ENCODE measurements at places on chromosomes 13 and 19.

DNA sequence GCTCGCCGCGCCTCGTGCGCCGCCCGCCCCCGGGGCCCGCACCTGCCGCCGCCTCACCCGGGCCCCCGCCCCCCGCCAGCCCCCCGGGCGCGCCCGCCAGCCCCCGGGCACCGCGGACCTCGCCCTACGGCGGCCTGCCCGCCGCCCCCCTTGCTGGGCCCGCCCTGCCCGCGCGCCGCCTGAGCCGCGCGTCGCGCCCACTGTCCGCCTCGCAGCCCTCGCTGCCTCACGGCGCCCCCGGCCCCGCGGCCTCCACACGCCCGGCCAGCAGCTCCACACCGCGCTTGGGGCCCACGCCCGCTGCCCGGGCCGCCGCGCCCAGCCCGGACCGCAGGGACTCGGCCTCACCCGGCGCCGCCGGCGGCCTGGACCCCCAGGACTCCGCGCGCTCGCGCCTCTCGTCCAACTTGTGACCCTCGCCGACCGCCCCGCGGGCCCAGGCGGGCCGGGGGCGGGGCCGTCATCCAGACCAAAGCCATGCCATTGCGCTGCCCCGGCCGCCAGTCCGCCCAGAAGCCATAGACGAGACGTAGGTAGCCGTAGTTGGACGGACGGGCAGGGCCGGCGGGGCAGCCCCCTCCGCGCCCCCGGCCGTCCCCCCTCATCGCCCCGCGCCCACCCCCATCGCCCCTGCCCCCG lies 17.2 kb downstream of the POLRMT start:
- DNase-seq = no peak

DNA sequence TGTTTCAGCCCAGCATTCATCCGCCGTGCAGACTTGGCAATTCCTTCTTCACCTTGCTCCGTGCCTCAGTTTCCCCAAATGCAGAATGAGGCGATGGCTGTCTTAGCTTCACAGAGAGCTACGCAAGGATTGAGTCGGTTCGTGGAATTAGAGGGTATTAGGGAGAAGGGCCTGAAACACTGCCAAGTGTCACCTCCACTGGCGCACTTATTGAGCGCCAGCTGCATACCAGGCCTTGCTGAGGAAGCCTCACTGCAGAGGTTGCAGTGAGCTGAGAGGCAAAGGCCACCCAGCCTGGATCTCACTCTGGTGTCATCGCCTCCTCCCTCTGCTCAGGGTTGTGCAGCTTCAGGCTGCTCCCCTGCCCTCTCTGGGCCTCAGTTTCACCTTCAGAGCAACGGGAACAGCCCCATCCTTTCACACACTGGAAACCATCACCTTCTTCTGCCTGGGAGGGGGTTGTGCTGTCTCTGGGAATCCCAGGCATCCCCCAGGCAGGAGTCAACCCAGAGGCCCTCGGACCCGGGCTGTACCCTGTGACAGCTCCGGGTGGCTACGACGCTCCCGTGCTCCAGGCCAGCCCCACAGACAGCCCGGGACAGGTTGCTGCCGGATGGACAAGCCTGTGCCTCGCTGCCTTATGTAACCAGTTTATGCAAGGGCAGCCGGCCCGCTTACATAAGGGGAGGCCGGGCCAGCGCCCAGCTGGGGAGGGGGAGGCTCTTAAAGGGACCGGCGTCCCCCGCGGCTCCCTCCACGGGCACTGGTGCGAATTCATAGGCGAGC lies 31.9 kb downstream of the NFIC start:
- no peak for DNase-seq

DNA sequence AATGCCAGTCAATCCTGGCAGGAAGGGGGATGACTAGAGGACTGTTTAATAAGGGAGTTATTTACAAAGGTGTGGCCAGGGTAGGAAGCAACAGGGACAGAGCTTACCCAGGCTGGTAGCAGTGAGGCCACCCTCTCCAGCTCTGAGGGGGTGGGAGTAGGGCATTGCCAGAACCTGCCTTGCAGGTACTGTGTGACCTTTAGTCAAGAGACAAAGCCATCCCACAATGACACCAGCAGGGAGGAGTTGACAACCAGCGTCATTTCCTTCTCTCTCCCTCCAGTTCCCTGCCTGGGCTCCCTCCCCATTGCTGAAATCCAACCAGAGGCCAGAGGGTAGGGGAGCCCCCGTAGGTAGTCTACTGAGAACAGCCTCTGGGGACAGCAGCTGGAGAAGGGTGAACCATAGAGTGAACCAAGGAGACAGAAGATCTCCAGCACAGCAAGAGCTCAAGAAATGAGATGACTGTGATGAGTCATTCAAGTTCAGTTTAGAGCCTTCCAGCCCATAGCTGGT lies 33.3 kb upstream of the SPATA13 start:
- no peak for DNase-seq

GRCh38 chr19:2197270-2197669 lies 33.5 kb downstream of the DOT1L start:
- no peak for DNase-seq

DNA sequence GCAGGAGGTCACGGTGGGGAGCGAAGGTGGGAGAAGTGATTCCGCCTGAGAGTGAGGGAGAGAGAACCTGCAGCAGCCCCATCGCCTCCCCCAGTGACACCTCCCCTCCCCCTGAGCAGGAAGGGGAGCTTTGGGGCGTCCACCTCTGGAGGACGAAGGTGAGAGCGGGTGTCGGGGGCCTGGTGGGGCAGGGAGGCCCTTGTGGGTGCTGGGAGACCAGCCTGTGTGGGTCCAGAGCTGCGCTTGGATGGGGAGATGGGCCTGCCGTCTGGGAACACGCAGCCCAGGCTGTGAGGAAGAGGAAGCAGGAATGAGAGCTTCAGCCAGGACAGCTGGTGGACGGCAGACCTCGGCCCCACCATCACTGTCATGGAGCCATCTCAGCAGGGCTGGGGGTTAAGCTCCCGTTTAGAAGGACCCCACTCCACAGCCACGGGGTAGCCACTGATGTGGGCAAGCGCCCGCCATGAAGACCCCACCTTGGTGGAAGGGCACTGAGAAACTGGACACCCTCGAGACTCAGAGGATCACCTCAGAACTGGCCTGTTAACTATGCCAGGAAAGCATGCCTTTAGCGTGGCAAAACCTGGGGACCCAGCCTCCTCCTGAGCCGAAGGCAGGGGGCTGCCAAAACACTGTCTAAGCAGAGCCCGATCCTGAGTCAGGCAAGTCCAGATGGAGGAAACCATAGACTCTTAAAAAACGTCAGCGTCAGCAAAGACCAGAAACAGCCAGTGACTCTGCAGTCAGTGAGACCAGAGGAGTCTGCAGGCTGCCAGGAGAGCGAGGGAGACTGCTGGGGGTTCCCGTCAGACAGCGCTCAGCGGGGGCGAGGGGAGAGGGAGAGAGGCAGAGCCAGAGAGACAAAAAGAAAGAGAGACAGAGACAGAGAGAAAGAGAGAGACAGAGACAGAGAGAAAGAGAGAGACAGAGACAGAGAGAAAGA lies 6.4 kb upstream of the PROZ start:
- no peak for DNase-seq

- DNase-seq = no peak
Observed at GRCh38 chr13:86409466-86410241, 610.4 kb upstream of the SLITRK6 start.

DNA sequence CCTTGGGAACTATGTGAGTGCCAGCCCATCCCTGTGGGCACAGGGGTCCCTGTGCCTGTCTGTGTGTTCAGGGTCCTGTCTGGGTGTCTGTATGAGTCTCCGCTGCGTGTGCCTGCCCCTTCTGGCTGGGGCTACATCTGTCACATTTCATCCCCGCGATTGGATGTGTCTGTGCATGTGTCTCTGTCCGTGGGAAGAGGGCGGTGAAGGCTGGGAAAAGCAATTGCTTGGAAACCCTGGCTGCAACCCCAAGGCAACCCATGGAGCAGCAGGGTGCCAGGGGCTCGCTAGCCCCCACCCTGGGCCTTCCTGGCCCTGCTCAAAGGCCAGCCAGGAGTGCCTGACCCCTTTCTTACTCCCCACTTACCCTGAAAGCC lies 1.4 kb downstream of the MAG start:
- DNase-seq = no peak

DNA sequence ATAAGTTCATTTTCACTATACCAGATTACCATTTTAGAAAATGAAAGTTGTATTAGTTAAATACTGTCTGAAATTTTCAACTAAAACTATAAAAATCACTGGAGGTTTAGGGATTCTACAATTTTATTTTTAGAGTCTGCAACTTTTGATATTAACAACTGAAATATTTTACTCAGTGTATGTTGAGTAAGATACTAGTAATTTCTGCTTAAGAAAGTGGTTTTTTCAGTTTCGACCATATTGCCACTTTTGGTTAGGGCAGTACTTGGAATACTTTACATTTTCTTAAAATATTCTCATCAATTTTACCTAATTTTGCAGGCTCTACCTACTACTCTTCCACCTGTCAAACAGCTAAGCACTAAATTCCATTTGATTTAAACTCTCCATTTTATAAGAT lies 59.6 kb downstream of the KCNRG start:
- no peak for DNase-seq

DNA sequence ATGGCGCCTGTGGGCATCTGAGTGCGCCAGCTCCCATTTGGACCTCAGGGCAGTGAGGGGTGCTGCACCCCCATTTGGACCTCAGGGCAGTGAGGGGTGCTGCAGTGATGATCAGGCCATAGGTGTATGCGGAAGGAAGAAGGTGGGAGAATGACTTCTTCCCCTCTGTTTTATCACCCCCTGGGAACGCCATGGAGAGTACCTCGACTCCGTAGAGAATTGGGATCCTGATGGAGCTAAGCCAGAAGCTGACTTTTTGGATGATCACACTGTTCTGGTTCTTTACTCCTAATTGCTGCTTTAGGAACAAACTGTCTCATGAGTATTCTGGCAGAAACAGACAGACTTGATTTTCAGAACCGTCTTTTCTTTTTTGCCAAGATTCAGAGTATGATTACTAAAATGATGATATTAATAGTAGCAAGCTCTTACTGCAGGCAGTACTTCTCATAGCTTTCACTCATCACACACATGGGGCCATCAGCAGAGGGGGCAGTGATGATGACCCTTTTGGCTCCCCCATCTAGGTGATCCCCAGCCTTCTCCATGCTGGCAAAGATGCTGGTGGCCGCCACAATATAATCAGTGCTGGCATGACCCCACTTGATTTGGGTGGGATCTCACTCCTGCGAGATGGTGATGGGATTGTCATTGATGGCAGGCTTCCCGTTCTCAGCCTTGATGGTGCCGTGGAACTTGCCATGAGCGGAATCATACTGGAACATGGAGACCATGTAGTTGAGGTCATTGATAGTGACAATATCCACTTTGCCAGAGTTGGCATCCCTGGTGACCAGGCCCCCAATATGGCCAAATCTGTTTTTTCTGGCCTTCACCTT lies 10.3 kb upstream of the UBAC2 start:
- no peak for DNase-seq

DNA sequence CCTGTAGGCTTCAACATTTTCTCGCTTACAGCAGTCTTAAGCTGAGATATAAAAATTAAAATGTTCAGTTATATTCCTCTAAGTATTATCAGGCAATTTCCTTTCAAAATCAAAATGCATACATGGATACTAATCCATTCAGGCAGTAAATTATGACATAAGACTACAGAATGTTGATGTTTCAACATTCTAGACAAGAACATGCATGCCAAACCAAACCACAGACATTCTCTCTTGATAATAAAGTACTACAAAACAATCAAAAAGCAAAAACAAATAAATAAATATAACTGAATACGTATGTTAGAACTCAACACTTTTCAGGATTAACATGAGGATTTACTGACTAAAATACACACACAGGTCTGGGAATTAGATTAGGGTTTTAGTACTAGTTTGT lies 7.7 kb downstream of the DIS3 start:
- no peak for DNase-seq

DNA sequence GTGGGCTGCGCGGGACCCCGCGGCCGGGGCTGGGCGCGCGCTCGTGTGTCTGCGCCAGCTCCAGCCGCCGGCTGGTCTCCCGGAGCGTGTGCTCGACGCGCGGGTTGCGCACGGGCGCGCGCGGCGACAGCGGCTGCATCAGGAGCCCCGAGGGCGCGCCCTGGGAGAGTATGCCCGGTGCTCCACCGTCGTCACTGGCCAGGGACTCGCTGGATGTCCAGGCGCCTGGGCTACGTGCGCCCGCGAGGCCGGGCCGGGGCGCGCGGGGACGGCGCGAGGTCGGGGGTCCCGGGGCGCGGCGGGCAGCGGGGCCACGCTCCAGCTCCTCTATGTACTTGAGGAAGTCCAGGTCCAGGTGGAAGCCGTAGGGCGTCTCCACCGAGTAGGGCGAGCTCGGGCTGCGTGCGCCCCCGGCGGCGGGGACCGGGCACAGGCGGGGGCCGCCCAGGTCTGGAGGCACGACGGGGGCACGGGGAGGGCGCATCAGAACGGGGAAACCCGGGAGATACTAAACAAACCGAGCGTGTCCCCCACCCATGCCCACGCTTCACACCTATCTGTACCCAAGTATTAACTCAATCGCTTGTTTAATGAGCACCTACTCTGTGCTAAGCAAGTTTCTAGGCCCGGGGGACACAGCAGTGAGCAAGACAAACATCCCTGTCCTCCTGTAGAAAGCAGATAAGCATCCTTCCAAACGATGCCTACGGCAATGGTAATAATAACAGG lies 7.6 kb downstream of the KANK3 start:
- no peak for DNase-seq

DNA sequence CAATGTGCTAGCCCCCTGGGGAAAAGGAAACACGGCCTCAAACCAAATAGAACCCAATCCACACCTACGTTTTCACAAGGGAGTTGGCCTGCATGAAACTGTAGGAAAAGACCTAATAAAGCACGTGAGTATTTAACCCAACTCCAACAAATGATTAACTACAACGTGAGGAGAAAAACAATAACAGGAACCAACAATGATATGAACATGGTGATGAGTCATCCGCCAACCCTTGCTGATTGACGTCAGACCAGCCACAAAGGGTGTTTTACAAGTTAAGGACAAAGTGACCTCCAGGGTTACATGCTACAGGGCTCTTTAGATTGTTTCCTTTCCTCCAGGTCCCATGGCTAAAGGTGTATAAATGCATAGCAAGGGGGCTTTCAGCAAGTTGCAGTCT lies 460.5 kb downstream of the COG6 start:
- peak; percentile 87 for DNase-seq

- no peak for DNase-seq
Observed at GRCh38 chr19:16342002-16342715, 17.5 kb downstream of the KLF2 start.

DNA sequence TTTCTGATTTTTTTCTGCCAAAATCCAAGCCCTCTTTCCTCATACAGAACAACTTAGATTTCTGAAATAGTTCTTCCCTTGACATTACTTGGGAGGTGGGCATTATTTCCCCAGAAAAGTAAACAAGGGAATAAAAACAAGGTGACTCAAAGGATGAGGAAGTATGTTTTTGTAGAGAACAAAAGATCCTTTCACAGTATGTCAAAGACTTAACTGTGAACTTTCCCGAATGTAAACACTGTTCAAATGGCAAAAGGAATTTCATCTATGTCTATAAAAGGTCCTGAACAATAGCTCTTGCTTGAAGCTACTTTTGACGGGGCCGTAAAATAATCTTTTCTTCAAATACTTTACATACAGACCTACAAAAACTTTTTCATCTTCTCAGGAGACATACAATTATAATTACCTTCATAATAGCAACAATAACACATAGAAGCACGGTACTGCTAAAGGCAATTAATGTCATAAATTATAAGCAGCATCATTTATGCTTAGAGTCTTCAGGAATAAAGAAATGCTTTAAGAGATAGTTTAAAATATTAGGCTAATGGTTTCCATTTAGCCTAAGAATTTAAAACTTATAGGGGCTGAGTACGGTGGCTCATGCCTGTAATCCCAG lies 191.1 kb downstream of the RGCC start:
- DNase-seq = no peak

GRCh38 chr19:33802801-33803200 lies 6.1 kb downstream of the KCTD15 start:
- DNase-seq = no peak
